Stimulated activated CD8-positive, alpha-beta memory T cell treated with anti-CD3 and anti-CD28 coated beads, Interleukin-7, amount 100 ng/mL, for 24 hours (primary cell): ENCODE measurements at places on chromosomes 3 and 15.

- DNase-seq: no peak
Observed at GRCh38 chr3:158100681-158101080, 5.5 kb downstream of the SHOX2 start.

DNA sequence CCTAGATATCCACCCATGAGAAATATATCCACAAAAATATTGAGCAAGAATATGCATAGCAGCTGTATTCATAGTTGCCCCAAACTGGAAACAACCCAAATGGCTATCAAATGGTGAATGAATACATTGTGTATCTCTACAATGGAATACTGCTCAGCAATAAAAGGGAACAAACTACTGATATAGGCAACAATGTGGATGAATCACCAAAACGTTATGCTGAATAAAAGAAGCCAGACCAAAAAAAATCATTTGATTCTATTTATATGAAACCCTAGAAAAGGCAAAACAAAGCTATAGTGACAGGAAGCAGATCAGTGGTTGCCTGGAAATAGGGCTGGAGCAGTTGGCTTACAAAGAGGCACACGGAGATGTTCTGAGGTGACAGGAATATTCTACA is 15.5 kb upstream of the CMTM7 start:
- DNase-seq: no peak

DNA sequence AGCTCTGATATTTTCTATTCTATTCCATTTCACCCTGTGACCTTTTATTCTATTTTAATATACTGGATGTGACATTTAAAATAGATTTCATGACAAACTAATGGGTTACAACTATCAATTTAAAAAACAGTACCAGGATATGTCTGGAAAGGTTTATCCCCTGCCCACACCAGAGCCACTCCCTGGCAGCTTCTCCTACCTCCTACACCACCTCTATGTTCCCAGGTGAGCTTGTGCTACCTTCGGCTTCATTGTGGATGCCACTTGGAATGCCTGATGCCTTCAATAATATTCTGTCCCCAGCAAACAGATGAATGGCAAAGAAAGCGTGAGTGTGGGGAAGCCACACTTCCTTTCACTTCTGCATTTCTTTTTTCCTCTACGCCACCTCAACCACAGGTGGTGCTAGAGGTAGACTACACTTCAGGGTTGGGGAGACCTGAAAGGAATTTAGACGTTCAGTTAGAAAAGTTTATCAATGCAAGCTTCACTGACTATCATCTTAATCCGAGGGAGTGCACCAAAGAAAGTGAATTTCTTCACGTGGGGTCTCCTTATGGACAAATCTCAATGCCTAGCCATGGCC is 213.0 kb downstream of the SSR3 start:
- no peak for DNase-seq

DNA sequence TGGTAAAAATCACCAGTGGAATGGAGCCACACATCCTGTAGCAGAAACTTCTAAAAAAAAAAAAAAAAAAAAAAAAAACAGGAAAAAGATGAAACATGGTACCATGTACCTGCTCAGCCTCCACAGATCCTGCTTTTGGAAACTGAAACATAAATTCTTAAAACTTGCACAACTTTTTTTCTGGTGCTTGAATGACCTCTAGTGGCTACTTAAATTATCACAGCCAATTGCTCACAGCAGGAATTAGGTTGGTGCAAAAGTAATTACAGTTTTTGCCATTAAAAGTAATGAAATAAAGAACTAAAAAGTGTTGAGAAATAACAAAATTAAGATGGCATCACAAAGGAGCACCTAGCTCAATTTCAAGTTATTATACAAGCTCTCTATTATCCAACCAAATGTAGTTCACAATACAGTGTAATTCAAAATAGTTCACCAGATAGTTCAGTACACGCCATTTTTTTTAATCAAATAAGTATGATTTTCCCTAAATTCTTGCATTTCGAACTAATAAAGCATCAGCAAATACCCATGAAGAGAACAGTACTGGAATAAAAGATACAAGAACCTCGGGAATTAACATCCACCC is 80.6 kb downstream of the ULK4 start:
- no peak for DNase-seq

- no peak for DNase-seq
Observed at GRCh38 chr3:183266454-183266853, 13.4 kb downstream of the B3GNT5 start.

DNA sequence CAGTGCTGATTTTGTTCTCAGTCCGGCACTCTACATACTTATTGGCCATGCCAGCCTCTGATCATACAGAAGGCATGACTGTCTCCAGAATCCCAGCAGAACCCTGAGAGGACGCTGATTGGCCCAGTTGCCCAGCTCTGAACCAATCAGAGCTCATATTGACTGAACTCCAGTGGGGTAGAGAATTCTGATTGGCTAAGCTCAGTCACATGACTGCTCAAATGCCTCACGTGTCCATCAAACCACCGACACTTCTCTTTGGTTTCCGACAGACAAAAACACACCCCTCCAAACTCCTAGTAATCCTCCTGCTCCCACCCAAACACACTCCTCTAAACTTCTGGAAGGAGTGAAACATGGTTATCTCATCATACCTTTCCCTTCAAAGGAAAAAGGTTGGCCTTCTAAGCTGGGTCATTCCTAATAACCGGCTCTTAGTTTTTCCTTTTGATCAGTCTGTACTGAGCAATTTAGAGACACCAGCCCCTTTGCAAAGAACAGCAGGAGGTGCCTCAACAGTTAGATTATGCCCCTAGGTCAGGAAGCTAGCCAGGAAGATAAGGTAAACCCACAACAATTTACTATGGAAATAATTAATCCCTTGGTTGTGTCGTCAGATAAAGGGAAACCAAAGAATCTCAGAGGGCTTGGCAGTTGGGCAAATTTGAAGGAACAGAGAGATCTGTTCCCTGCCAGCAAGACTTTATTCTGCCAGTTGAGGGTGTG is 187.8 kb downstream of the TLE3 start:
- DNase-seq: no peak

DNA sequence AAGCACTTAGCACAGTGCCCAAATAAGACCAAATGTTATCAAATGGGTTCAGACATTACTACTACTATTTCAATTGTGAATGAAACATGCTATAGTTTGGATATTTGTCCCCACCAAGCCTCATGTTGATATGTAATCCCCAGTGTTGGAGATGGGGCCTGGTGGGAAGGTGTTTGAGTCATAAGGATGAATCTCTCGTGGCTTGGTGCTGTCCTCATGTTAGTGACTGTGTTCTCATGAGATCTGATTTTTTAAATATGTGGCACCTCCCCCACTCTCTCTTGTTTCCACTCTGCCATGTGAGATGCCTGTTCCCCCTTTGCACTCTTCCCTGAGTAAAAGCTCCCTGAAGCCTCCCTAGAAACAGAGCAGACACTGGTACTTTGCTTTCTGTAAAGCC is 148.7 kb upstream of the TGFBR2 start:
- no peak for DNase-seq

GRCh38 chr15:23422099-23422945 is 24.7 kb downstream of the GOLGA6L2 start:
- no peak for DNase-seq

DNA sequence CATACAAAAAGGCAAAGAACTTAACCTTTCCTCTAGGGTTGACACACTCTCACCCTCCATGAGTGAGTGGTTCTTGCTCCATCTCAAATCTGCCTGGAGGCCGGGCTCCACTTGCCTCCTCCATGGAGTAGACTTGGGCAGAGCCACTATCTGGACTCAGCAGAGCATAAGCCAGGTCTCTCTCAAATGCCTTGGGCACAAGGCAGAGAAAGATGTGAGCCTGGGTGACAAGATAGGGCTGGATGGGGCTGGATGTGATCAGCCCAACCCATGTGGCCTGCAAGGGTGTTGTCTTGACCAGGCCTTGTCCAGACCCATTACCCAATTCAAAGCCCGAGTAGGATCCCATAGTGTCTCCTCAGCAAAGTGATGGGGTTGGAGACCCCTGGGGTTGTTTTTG is 4.2 kb upstream of the RPL29 start:
- no peak for DNase-seq

DNA sequence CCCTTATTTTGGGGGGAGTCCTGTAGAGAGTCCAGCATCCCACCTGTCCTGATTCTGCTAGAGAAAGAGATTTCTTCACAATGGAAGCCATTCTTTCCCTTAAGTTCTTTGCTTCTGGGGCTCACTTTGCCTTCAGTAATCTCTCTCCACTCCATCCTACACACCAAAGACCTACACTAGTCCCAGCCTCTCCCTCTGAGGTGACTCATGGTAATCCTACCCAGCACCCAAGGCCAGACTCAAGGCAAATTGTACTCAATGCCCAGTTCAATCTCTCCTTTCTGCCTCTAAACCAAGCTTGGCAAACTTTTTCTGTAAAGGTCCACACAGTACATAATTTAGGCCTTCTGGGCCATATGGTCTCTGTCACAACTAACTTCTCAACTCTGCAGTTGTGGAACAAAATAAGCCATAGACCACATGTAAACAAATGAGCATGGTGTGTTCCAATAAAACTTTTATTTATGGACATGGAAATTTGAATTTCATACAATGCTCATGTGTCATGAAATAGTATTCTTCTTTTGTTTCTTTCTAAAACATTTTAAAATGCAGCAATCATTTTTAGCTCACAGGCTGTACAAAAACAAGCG is 72.5 kb downstream of the MRPL46 start:
- no peak for DNase-seq

- DNase-seq: peak; percentile 1
Observed at GRCh38 chr15:63372018-63372705, 9.5 kb downstream of the CA12 start.

DNA sequence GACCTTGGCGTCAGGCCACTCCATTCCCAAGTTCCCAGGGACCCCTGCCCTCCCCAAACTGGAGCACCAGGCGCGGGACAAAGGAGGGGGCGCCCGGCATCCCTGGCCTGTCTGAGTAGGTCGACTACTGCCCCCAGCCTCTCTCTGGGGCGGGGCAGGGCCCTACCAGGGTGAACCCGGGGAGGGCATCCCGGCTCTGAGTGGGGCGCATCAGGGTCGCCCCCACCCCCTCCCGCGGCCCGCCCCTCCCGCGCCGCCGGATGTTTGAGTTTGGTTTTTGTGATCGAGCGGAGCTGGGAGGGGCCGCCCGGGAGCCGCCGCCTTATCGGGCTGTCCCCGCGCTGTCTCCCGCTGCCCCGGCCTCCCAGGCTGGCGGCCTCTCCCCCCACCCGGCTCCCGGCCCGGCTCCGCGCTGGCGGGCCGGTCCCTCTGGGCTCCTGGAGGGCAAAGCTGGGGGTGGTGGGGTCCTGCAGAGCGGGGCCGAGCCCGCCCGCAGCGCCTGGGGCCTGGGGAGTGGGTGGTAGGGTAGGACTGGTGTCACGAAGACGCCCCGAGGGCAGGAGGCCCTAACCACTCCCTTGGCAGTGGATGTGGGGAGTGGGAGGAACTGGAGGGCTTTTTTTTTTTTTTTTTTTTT is 47.2 kb upstream of the SMAD6 start:
- DNase-seq: no peak

GRCh38 chr3:9194509-9195184 is 54.8 kb downstream of the SRGAP3 start:
- DNase-seq: no peak

DNA sequence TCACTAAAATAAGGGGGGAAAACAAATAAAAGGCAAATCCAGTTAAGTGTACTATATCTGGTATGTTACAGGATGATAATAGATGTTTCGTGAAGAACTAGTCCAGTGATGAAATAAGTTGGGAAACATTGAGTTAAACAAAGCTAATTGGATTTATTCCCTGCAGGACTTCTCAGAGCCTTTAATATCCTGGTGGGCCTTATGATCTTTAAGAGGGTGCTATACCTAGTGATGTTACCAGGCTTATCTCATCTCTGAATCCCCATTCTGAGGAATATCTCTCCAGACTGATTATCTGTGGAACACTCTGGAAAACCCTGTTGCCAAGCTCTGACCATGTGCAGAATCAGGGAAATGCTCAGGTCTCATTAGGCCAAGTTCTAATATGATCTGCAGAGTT is 54.8 kb upstream of the POMGNT2 start:
- DNase-seq: no peak

- DNase-seq: no peak
Observed at GRCh38 chr15:55846116-55846707, 103.3 kb upstream of the PRTG start.

DNA sequence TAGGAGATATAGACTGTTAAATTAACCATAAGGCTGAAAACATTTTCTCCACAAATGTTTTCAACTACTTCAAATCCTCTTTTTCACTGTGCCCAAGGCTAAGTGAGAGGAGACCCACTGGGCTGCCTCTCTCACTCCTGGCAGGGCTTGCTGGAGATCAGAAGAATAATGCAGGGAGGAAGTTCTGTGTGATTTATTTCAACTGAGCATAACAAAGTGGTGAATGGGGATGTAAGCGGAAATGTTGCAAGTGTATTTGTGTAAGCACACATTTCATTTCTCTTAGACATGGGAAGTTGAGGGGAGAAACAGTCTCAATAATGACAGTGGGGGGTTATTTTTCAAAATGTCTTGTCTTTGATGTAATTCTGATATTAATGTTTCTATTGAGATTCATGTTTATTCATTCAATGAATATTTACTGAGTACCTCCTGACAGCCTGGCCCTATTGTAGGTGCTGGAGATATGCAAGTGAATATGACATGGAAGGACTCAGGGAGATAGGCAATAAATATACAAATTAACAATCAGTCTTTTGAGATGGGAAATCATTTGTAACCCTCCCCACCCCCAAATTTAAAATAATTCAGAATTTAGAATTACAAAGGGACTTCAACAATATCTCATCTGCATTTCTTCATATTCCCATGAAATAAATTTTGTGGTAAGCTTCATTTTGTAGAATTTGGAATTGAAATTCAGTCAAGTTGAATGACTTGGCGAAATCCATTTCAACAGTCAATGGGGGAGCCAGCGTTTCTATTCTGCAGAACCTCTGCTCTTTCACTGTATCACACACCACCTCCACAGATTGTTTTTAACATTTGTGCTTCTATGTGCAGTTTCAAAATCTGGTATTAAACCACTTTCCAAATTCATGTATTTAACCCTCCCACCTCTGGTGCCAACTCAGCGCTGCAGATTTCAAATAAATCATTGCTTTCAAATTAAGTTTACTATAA is 247.2 kb downstream of the SLC9A9 start:
- no peak for DNase-seq

GRCh38 chr3:141680620-141681389 is 57.3 kb upstream of the RNF7 start:
- DNase-seq: no peak
